ENCODE measurements at places on chromosomes 6 and 20.

- no peak for DNase-seq
Observed at GRCh38 chr6:159833997-159834603, 34.0 kb downstream of the PNLDC1 start.

DNA sequence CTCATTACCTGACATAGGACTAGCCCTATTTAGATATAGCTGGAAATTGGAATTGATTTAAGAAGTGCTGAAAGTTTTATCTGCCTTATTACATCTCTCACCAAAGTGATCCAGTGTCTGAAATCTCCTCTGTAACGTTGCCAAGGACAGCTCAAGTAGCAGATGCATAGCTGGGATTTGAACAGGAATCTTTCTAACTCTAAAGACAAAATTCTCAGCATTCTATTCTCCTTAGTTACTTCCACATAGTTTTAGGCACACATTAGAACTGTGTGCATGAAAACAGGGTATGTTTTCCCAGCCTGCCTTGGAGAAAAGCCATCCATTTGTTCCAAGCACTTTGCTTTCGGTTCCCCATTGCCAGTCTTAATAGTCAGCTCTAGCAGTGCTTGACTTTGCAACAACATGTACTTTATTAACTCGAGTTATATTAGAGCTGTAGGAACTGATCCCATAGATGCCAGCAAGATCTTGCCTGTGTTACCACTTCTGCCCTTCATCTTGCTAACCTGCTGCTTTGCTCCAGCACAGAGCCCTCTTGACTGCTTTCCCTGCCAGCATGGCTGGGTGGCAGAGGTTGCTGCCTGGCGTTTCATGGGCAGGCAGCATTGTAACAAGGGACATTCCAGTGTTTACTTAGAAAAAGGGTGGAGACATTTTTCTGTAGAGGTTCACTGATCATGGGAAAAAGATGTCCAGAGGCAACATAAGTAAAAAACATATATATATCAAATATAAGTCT lies 56.1 kb upstream of the STMND1 start:
- DNase-seq: no peak

- no peak for DNase-seq
Observed at GRCh38 chr6:147048930-147049329, 155.3 kb upstream of the STXBP5 start.

GRCh38 chr6:39961178-39961577 lies 26.9 kb upstream of the MOCS1 start:
- no peak for DNase-seq

DNA sequence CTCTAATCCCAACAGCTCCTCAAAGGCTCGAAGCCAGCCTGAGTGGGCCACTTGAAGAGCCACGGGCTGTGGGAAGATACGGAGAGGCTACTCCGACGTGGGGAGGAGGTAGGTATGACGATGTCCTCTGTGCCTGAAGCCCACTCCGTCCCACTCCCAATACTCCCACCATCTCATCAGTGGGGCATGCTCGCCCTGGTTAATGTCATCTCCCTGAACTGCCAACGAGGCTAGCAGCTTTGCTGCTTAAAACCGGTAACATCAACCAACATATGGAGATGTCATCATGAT lies 11.1 kb downstream of the NRN1 start:
- DNase-seq: no peak

GRCh38 chr6:145147981-145148749 lies 587.2 kb downstream of the EPM2A start:
- no peak for DNase-seq

DNA sequence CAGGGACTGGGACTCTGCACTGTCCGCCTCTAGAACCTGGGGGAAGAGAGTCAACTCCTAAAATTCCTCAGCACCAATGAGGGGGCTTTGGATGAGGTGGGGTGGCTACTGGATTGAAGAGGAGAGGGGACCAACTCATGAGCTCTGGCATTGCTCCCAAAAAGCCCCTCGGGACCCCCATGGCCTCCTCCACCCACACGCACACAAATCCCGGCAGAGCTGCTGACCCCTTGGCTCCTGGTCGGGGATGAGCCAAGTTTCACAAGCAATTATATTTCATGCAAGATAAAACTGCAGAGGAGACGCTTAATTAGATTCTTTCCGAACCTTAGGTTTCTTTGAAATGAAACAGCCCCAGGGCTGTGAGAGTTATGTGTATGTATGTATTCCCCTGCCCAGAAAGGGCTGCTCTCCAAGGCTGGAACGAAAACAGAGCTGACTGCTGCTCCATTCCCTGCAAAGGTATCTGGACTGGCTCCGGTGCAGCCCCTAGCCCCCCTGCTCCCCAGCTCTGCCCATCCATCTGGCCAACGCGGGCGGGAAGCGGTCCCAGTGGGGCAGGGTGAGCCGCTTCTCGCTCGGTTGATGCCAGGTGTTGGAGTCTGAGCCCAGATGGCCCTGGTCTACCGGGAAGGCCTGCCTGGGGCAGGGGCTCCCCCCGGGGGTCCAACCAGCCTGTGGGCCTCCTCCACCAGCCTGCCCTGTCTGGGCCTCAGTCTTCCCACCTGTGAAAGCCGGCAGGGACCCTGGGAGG lies 46.8 kb upstream of the STX16 start:
- DNase-seq: no peak

DNA sequence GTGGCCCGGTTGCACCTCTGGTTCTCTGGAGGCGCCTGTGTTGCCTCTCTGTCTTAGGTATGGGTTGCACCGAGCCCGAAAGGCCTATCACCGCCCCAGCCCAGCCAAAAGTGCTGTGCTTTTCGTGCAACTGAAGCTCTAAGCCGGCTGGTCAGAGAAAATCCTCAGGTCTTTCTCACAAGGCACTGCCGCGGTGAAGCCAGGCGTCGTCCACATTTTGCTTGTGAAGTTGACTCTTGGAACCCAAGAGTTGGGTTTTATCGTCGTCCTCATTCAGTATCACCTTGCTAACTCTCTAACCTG lies 726 bp upstream of the EMILIN3 start:
- no peak for DNase-seq

- no peak for DNase-seq
Observed at GRCh38 chr20:34923414-34923813, 32.2 kb downstream of the GSS start.

- no peak for DNase-seq
Observed at GRCh38 chr20:2750491-2751251, 49.8 kb downstream of the CPXM1 start.

DNA sequence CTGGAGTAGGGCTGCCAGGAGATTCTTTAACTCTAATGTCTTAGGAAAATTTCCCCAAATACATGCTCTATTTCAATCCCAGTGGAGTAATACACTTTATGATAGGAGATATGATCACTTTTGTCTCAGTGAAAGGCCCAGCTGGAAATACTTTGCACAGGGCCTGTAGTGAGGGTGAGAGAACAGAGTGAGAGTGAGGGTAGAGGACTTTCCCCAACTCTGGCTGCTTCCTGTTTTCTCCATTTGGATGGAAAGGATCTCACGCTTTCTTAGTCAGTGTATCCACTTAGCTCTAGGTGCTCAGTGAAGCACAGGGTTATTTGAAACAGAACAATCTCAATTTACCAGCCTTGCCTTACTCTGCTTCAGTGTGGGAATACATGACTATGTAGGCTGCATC lies 36.6 kb downstream of the FAM229B start:
- DNase-seq: no peak

DNA sequence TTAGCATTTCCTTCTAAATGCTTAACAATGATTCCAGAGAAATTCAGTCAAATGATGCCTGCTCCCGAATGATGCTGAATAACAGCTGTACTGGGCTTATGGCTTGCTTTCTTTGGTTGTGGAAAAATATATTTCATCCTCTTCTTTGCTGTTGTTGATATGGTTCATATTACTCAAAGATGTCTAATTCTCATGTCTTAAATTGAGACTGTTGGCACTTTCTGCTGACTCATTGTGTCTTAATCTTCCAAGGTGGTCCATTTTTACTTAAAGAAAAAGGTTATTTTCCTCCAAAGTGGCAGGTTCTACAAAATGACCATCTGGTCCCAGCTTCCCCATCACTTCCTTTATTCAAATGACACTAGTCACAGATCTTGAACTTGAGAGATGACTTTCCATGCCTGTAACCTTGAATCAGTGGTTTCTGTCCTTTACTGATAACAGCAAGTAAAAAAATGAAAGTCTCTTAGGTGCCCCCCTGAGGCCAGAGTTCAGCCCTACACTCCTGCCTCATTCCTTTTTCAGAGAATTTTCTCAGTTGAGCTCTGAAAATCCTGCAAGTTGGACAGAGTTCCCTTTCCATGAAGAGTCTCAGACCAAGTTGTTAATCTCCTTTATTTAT lies 6.9 kb downstream of the SNAP25 start:
- no peak for DNase-seq

- no peak for DNase-seq
Observed at GRCh38 chr20:50724851-50725723, 6.3 kb upstream of the PARD6B start.

- no peak for DNase-seq
Observed at GRCh38 chr20:49481116-49481515, 1.4 kb downstream of the KCNB1 start.

DNA sequence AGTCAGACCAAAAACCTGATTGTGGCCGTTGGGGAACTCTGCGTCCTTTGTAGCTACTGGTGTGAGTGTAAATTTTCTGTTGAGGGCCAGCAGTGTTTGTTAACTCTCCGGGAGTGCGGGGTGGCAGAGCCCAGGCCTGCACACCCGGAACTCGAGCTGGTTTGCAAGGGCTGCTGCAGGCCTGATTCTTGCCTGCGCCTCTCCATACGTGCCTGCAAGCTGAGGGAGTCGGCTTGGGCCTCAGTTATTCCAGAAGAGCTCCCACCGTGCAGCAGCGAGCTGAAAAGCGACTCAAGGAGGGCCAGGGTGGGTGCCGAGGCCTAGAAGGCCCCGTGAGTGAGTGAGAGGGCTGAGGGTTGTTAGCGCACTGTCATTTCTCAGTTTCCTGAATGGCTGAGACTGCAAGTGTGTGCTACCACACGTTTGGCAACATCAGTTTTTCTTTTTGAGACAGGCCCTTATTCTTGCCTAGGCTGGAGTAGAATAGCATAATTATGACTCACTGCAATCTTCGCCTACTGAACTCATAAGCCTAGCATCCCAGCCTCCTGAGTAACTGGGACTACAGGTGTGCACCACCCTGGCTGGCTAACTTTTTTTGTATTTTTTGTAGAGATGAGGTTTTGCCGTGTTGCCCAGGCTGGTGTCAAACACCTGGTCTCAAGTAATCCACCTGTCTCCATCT lies 33.9 kb upstream of the KIF13A start:
- DNase-seq: no peak

DNA sequence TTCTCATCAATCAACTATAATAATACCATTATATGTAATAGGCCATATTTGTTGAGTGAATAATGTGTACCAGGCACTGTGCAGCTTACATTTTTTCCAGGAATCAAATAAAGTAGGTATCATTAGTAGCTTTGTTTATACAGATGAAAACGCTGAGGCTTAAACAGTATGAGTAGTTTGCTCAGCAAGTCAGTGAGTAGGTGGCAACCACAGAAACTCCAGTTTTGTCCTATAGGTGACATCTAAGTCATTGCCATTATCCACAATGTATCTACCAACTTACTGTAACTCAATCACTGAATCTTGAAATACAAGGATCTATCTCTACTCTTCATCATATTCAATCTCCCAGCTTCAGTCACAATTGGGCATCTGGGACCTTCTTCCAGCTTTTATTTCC lies 29.8 kb upstream of the TPBG start:
- DNase-seq: no peak

DNA sequence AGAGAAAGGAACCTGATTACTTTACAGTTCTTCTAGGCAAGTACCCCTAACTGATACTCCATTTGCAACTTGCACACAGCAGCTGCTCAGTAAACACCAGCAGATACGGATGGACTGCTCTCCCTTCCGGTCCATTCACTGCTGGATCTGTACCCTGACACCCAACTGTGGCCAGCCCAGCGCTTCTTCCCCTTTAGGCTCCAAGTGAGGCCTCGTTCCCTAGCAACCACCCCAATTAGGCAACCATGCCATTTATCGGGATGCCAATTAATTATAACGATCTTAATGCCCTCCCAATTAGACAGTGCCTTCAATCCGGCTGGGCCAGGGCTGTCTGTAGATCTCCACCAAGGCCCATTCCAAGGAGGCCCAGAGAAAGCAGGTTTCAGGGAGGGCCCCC lies 3.2 kb downstream of the SULF2 start:
- DNase-seq: no peak

- no peak for DNase-seq
Observed at GRCh38 chr20:46394872-46395760, 11.3 kb downstream of the ELMO2 start.

DNA sequence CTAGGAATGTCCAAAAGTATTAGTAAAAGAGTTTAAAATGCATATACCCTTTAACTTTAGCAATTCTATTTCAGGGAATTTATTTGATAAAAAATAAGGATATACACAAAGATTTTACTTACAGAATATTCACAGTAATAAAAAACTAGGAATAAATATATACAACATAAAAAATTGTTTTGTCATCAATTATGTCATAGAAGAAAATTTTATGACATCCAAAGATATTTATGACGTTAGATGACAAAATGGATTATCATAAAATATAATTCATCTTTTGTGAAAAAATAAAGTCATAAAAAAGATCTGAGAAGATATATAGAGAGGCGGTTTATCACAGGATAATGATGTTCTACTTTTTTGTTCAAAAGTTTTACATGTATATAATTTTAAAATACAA lies 32.0 kb upstream of the TCF21 start:
- DNase-seq: no peak

GRCh38 chr20:47968541-47969310 lies 183.4 kb upstream of the SULF2 start:
- DNase-seq: no peak

GRCh38 chr6:44132476-44132875 lies 5.1 kb downstream of the TMEM63B start:
- no peak for DNase-seq

- DNase-seq: no peak
Observed at GRCh38 chr20:9815632-9816031, 23.2 kb downstream of the PAK5 start.

DNA sequence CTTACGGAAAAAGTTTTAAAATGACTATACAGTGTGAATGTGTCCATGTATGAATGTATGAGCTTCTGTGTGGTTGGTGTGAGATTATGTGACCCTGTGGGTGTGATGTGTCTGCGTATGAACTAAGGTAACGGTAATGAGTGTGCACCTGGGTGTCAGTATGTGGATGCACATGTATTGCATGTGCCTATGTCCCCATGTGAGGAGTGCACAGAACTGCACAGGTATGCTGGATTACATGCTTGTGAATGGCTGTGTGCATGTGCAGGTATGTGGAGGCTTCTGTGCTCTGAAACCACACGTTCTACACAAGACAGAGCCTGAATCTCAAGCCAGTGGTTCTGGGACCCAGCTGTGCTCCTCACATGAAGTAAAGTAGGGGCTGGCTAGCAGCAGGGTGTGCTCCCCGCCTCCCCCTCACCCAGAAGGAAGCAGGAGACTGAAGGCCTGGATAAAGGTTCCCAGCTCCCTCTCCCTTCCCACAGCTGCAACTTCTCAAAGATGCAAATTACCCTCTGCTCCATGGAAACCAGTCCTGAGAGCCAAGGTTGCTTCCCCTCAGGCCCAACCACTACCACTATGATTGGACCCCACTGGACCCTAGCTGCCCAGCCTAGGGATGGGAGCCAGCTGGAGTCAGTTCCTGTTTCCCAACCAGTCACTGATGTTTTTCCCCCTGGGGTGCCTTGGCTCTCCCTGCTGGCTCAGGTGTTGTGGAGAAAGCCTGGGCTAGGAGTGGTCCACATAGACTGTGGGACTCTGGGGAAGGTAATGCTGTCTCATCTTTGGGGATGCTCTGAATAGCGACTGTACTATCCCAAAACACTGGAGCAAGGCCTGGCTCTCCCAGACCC lies 24.8 kb upstream of the SPDEF start:
- DNase-seq: peak; percentile 66
